ENCODE measurements at places on chromosomes 3 and 15. TPM values are rescaled to one million over a fixed set of nuclear protein-coding genes. Genes with fewer than 3 reads are reported as not detected.

Gene FETUB
- total RNA-seq, result not detected

Gene GOLGA8Q
- not detected for total RNA-seq

Gene MINAR1
- total RNA-seq, result 0.07 TPM

Gene TRIM42
- not detected for total RNA-seq

Gene CPNE9
- 0.30 TPM for total RNA-seq

Gene TMEM108
- total RNA-seq, result 0.67 TPM

Gene APOD
- 9.9 TPM for total RNA-seq

Gene CIDEC
- not detected for total RNA-seq

Gene DENND4A
- 14.2 TPM for total RNA-seq

Gene FAM174B
- total RNA-seq, result 6.3 TPM

Gene SCAMP5
- 3.6 TPM for total RNA-seq

Gene GP5
- 0.13 TPM for total RNA-seq

Gene IGF1R
- 11.9 TPM for total RNA-seq

Gene APBA2
- total RNA-seq, result 29.7 TPM

Gene MAP4
- total RNA-seq, result 174 TPM

Gene ACOX2
- total RNA-seq, result not detected

Gene PLSCR4
- total RNA-seq, result 43.8 TPM

Gene GABRB3
- total RNA-seq, result not detected

Gene CPNE4
- total RNA-seq, result not detected

Gene TAGLN3
- total RNA-seq, result not detected

Gene RTP4
- 5.5 TPM for total RNA-seq

Gene BOC
- 0.27 TPM for total RNA-seq

Gene ZNF774
- total RNA-seq, result 0.87 TPM

Gene NGRN
- 64.3 TPM for total RNA-seq

Gene EPHA6
- not detected for total RNA-seq

Gene DLEC1
- not detected for total RNA-seq

Gene GOLGA8T
- total RNA-seq, result not detected

Gene CSPG4
- under 0.01 TPM for total RNA-seq

Gene GOLGA8S
- 0.07 TPM for total RNA-seq

Data from mammary microvascular endothelial cell (primary cell).